ENCODE measurements at places on chromosomes 16 and 17.

DNA sequence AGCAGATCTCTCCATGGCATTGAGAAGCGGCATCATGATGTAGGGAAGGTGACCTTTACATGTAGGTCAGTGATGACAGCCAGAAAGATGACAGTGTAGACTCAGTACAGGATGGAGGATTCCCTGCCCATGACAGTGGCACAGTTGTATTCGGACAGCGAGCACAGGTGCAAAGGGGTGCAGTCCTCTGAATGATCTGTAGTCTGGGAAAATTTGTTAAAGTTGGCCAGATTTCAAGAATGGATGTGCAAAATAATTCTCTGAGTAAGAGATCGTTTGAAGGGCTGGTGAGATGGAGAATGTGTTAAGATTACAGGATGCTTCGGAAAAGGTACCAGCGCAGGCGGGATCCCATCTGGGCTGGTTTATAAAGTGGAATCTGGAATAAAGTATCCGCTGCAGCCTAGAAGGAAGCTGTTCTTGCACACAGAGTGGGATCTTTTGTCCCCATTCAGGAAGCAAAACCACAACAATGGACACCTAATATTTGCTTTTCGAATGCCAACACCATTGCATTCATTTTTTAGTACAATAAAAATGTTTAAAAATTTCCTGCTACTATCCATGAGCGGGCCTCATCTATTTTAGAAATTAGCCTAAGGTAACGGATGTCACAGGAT, 101.2 kb downstream of the RPTOR start:
- DNase-seq, result no peak

GRCh38 chr16:48970216-48970615, 311.4 kb downstream of the CBLN1 start:
- DNase-seq, result no peak

DNA sequence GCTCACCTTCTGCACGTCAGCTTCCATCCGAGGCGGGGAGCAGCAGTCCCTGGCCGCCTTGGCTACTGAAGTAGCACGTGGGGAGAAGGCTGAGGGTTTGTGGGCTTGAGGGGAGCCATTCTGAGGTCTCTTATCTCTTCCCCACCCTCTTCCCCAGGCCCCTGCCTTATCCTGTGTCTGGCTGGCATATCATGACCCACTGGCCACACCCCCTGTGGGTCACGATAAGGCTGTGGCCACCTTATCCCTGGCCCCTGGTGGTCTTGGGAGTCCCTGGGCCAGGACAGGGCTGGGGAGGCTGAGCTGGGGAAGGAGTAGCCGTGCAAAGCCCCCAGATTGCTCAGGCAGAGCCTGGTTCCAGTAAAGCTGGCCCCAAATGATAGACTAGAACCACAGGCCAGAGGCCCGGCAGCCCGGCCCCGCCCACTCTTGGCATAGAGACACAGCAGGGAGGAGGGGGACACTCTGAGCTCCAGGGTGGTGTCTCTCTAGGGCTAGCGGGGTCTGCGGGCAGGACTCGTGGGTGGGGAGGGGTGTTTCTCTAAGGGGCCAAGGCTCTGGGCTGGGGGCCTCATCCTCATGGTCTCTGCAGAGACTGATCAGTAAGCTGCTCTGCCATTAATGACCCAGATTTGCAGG, 7.6 kb downstream of the SPNS2 start:
- no peak for DNase-seq

GRCh38 chr17:1076299-1076981, 79.5 kb downstream of the TIMM22 start:
- no peak for DNase-seq

DNA sequence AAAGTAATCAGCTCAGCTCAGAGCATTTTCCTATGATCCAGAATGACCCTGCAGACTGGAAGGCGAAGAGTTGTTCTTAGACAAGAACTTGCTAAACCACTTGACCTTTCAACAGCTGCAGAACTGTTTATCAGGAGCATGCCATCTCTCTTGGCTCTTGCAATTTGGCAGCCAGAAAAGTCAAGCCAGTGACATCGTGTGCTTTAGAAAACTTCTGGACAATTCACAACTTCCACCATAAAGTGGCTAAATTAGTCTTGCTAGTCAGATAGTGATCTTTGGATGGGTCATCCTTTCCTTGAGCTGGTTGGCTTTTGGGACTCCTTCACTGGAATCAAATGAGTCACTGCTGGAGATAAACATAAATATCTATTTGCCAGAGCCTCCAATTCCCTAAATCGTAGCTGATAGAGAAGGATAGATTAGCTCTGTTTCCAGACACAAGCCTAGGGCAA, 146.5 kb downstream of the MAP2K6 start:
- no peak for DNase-seq

GRCh38 chr16:89902980-89903379, 15.7 kb upstream of the MC1R start:
- no peak for DNase-seq

- DNase-seq, result no peak
These were observed 18.4 kb downstream of the BAHCC1 start for GRCh38 chr17:81413497-81414135.

DNA sequence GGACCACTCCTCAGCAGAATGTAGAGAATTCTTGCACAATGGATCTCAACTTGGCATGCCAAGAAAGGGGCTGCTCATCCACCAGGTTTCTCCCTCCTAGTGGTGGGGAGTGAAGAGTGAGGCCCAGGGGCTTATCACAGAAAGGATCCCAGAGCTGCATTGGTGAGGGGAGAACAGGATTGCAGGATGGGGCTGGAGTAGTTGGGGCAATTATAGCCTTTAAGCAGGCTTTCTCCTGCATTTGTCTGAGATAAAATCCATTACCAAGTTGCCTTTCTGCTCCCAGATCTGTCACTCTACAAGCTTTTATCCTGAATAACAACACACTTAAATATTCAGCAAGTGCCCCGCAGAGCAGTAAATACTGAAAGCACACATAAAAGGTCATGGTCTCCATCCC, 130.8 kb upstream of the CES5A start:
- no peak for DNase-seq

- no peak for DNase-seq
These were observed 22.2 kb upstream of the DNAH17 start for GRCh38 chr17:78599419-78599818.

DNA sequence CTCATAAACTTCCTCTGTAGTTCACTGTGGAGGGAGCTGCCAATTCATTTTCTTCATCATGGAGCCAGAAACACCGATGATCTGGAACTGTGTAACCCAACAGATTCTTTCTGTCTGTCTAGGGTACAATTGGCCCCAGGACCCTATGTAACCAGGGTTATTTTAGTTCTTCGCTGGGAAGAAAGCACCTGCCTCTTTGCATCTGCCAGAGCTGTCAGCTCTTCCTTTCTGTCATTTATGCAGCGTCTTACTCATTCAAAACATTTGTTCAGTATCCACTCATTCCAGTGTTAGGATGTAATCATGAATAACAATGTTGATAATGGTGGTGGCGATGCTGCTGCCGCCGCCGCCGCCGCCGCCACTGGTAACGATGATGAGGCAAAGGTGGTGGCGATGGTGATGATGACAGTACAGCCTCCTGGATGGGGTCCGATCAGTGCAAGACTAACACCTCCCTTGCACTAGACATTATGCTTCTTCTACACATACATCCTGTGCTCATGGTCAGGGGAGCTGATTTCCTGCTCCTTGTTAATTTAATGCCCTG, 46.1 kb downstream of the IRX5 start:
- no peak for DNase-seq

GRCh38 chr16:2194852-2195321, 1.5 kb downstream of the CASKIN1 start:
- DNase-seq, result peak; percentile 36

DNA sequence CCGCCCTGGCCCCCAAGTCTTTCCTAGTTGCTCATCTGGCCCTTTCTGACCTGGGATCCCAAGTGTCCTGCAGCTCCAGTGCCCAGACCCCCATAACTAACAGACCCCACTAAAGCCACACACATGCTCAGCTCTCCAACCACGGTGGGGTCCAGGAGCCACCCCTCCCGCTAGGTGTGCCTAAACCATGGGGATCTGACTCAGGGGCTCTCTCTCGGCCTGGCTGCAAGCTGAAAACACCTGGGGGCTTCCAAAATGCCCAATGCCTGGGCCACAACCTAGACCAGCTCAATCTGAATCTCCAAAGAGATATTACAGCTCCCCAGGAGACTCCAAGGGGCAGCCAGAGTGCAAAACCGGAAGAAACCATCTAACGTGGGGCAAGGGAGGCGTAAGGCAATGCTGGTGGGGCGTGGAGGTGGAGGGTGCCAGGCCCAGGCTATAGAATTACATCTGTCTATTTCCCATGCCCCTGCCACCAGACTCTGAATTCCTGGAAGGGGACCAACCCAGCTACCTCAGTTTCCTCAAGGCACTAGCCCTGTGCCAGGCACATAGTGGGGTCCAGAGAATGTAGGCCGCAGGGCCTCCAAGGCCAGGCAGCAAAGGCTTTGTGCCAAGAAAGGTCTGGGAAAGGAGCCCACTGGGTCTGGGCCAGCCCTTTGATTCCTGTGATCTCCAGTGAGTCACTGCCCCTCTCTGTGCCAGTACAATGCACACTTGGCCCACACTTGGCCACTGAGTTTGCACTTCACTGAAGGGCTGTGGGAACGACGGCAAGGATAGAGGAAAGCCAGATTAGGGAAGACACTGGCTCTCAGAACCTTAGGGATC, 3.3 kb downstream of the CD2BP2 start:
- no peak for DNase-seq

DNA sequence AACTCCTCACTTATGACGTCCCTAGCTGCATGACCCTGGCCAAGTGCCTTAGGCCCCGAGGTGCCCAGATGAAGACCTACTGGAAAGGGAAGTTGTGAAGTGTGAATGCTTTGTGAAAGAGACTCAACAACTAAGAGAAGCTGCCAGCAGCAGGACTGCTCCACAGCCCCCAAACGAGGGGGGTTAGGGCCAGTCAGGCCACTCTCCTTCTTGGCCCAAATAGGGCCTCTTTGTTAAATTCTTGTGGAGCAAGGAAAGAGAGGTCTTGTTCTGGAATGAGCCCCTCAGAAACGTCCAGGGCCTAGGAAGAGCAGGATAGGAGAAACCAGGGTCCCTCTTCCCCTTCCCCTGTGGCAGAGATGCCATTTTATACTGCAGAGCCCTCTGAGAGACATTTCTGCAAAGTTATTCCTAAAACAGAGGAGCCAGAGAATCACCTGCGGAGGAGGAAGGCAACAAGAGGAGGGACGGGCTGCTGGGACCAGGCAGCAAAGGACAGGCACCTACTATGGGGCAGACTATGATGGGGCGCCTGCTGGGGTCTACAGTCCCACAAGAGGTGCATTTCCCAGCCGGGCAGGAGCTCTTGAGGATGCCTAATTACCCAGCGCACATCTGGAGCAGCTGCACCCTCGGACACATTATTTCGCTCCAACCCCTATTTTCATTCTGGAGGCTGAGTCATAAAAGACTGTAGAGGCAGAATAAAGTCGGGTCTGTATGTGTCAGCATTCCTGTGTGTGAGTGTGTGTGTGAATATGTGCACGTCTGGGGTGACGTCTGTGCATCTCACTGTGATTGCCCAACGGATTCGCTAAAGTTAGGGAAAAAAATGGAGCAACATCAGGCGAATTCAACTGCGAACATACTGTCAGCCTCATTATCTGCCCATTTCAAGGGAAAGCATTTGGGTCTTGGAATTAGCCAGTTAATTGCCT, 11.4 kb upstream of the HOXB9 start:
- DNase-seq, result no peak

DNA sequence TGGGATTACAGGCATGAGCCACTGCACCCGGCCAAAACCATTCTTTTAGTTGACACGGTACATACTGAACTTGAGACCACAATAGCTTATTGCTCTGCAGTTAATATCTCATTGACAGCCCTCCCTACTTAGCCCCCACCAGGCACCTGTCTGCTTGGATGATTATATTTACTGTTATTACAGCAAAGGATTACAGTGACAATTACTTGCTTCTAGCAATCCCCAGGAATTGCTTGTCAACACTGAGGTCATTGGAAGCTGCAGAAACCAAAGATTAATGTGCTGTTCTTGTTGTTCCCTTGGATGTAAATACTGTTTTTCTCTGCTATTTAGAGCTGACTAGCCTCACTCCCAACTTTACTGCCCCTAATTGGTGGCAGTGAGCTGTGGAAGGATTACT, 211.2 kb downstream of the LGALS9B start:
- DNase-seq, result no peak

DNA sequence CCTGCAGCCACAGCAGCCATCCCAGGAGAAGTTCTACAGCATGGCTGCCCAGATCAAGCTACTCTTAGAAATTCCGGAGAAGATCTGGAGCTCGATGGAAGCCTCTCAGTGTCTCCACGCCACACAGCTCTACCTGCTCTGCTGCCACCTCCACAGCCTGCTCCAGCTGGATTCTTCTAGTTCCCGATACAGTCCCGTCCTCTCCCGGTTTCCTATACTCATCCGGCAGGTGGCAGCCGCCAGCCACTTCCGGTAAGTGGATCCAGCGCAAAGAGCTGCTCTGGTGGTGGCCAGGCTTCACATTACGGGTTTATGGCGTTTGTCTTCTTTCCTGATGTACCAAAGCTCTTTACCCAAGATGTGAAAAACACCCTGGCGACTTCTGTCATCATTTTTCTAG, 3.6 kb downstream of the COG1 start:
- DNase-seq, result no peak

- no peak for DNase-seq
These were observed 65.1 kb downstream of the RTN4RL1 start for GRCh38 chr17:1959871-1960544.

Measured in CD4-positive, alpha-beta T cell (primary cell).